ENCODE measurements at places on chromosomes 3 and 15.

- no peak for DNase-seq
Measured at GRCh38 chr3:43025423-43025822, 46.3 kb downstream of the GASK1A start.

DNA sequence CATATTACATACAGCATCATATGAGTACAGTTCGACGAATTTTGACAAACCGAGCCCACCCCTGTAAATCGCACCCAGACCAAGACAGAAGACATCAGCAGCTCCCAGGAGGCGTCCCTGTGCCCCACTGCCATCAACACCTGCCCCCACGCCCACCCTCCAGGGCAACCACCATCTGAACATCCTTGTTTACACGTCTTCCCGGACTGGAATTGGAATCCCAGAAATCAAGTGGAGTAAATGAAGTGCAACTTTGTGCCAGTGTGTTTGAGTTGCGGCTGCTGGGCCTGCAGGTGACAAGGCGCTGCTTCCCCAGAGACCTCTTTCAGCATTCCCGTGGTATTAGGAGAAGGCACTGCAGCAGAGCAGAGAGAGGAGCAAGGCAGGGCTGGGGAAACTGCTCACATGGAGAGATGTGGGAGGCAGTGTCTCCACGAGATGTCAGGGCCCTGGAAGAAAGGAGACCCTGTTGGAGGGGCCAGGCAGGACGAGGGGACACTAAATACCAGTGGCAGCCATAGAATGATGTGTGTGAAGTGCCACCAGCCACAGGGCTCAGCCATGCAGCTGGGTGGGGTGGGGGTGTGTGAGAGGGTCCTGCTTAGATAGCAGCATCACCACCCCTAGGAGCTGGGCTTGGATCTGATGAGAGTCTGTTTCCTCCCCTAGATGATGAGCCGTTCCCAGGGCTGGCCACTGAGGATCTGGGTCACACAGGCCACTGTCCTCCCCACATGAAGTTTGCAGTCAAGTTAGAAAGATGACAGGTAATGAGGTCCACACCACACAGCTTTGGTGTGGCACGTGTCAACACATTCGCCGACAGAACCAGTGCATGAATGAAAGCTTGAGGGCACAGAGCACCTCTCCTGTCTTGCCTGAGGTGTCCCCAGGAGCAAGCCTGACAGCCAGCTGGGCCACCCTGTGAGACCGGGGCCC is 33.4 kb upstream of the PCSK6 start:
- DNase-seq = no peak

DNA sequence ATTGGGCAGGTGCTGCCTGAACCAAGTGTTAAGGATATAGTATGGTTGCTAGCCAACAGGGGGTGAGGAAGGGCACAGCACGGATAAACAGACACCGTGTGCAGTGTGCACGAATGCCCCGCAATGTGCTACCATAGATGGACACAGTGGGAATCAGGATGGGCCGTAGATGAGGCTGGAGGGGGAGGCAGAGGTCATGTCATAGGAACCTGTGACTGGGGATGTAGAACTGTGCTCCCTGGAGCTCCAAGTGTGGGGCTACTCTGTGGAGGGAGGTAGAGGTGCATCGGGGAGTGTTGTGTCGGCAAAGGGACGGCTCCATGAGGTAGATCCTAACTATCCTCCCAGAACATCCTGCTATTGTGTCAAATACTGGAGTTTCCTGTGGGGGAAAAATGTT is 102.5 kb downstream of the TNIK start:
- no peak for DNase-seq

DNA sequence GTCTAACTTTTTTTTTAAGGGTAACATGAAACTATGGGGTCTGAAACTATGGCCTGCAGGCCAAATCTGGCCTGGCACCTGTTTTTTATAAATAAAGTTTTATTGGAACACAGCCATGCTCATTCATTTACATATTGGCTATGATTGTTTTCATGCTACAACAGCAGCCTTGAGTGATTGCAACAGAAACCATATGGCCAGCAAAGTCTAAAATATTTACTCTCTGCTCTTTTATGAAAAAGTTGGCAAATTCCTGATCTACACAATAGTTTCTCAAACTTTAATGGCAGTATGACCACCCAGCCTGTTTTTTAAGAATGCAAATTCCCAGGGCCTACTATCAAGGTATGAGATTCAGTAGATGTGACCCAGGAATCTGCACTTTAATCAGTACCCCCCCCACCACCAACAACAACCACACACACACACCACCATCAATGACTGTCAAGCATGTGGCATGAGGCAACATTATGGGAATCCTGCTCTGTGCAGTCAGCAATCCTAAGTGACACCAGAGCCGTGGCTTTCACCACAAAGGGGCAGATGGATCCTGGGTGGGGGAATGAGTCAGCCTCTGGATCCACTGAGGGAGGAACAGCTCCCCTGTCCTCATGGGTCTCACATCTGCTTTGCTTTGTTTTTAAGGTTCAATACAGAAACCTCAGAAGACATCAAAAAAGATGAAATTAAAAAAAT is 142.8 kb downstream of the NTRK3 start:
- no peak for DNase-seq

GRCh38 chr3:115418583-115418982 is 204.7 kb upstream of the GAP43 start:
- DNase-seq = no peak

DNA sequence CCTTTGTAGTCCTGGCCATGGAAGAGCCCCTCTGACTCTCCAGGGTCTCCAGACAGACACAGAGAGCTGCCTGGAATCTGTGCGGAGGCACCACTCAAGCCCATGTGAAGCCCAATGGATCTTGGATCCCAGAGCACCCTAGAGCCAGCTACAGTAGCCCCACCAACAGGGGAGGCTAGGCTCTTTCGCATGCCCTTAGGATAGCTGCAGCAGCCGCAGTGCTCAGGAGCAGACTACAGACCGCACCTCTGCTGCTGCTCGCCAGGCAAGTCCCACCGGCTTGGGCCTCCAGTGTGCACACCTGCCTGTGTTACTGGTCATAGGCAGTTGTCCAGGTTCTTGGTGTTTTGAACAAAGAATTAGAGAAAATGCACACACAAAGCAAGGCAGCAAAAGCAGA is 131.6 kb downstream of the SPATA16 start:
- no peak for DNase-seq

GRCh38 chr3:193775421-193776077 is 182.5 kb downstream of the OPA1 start:
- no peak for DNase-seq

GRCh38 chr3:37475435-37475834 is 301.1 kb upstream of the LRRFIP2 start:
- DNase-seq = no peak

DNA sequence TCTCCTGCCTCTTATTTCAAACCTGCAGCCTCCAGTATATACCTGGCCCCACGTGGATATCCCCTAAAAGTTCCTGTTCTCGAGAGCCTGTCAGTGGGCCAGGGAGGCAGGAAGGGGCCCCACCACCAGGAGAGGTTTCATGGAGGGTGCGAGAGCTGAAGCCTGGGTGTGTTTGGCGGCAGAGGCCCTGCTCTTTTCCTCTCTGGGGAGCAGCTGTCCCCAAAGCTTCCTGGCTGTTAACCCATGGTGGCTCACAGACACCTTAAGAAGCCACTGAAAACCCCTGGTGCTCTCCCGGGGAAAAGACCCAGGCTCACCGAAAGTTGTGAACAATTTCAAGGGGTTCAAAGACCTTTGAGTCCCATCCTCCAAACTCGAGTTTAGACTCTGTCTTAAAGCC is 1.1 kb downstream of the PRRT3 start:
- no peak for DNase-seq

DNA sequence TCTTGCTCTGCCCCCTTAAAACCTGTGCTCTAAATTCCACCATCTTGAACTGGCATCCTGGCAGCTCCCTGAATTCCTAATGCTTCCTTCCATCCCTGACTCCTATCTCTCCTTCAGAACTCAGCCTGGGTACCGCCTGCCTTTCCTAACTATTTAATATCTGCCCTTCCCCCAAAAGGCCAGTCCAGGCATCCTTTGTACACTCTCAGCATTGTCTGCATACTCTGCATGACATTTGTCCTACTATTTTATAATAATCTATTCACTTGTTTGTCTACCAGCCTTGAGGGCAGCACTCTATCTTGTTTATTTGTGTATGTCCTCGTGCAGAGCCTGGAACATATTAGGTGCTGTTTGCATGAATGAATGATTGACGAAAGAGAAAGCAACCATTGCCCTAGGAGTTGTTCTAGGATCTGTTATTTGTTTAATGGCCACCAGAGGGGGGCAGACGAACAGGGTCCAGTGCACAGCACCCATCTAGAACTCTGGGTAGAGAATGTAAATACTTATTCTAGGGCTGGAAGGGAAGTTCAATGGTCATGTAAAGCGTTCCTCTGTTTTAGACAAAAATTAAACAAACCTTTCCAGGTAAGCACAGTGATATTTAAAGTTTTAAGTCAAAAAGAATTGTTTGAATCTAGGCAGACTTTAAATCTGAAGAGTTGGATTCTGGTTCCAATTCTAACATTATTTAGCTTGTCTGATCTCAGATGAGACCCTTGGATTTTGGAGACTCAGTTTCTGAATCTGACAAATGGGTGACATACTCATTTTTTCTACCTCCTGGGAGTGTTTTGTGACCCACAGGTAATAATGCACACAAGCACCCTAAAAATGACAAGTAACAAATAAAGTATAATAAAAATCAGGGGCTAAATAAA is 125.8 kb upstream of the GALNT15 start:
- peak; percentile 10 for DNase-seq

GRCh38 chr3:139201446-139202225 is 142.2 kb upstream of the MRPS22 start:
- DNase-seq = no peak

DNA sequence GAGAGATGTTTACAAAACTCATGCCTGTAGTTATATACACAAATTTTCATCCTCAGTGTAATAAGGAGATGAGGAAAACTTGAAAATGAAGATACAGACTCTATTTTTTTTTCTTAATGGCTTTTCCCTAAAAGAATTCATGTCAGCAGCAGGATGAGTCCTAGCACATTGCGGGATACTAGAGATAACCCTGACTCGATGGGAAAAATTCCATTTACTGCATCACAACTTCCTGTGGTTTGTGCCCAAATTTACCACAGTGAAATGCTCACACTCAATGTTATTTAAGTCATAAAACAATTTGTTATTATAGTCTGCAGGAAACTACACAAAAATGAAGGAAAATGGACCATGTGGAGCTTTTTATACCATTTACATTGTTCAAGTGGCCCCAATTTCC is 581.9 kb upstream of the ZNF717 start:
- DNase-seq = no peak

GRCh38 chr3:161020256-161020655 is 84.9 kb downstream of the B3GALNT1 start:
- DNase-seq = no peak

DNA sequence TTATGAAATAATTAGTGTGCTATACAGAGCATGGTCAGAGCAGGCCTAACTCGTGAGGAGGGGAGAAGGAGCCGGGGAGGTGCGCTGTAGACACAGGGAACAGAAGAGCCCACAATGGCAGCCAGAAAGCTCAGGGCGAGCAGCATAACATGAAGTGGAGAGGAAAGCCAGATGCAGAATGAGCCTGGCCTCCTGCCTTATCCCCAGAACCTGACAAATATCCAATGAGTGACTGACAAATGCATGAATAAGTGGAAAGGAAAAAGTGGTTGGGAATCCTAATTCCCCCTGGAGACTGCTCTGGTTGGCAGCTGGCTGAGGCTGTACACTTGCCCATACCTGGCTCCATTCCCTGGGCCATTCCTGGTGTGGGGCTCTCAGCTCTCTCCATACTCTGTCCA is 9.2 kb upstream of the MST1R start:
- DNase-seq = no peak

DNA sequence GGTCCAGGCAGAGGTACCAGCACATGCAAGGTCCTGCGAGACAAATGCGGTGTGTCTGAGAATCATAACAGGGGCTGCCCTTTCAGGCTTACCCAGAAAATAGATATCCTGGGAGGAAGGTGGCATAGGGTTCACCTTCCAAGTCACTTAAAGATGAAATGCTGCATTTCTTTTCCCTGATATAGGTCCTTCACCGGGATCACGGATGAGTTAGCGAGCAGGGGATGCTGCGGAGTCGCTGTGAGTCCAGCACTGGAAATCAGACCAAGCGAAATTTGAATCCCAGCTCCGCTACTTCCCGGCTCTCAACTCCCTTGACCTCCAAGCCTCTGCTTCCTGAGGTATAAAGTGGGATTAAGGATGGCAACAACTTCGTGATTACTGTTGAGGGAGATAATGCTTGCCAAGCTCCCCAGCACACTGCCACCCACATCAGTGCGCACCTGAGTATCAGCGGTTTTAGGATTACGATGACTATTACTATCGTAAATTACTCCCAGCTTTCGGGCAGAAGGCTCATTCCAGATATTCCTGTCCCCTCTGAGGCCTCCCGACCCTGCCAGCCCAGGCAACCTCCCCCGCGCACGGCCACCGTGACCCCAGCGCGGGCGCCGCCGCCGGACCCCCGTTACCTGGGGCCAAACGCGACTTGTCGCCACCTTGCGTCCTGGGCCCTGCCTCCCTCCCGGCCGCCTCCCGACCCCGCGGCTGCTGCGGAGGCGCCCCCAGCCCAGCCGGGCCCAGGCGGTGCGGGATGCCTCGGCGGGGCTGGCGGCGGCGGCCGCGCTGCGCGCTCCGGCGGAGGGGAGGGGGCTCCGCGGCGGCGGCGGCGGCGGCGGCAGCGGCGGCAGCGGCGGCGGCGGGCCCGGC is 589 bp upstream of the GPR27 start:
- no peak for DNase-seq

- DNase-seq = no peak
Measured at GRCh38 chr15:91611561-91612323, 241.8 kb upstream of the SLCO3A1 start.

DNA sequence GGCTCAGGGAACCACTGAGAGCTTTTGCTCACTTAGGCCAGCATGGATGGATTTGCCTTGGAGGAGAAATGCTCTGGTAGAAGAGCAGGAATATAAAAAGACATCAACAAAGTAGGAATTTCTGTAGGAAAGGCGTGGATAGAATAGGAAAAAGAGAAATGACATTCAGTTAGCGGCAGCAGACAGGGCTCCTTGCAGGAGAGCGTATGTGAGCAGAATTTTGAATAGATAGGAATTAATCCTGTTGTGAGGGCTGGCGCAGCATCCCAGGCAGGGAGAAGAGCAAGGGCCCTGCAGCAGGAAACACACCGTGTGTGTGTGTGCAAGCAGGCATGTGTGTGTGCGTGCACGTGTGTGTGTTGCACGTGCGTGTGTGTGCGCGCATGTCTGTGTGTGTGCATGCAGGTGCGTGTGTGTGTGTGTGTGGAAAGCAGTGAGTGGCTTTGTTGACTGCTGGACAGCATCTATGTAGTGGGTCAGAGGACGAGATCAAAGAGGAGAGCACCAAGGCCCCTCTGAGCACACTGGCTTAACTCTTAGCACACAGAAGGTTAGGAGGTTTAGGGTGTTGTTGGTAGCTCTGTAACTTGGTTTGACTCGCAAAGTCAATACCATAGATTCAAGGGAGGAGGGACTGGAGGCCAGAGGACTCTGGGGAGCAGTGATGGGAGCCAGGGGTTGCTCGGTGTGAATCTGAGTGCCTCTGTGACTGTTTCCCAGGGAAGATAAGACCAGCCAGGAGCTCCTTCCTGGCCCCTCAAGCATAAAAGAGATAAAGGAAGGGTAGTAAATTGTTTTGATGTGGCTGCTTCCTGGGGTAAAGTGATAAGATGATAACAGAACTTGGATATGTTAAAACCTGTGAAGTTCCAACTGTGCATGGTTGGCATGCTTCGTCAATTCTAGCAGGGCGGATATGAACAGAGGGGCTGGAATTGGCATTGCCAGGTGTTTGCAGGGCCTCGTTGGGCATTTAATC is 639.5 kb downstream of the NR2F2 start:
- DNase-seq = no peak
